ENCODE measurements at places on chromosomes 2 and 18. TPM values are rescaled to one million over a fixed set of nuclear protein-coding genes. Genes with fewer than 3 reads are reported as not detected.

Gene TMEM169
- 0.04 TPM for polyA plus RNA-seq

- DNase-seq: peak; percentile 69
Observed at GRCh38 chr2:196783431-196784094, 15.9 kb downstream of the GTF3C3 start.

DNA sequence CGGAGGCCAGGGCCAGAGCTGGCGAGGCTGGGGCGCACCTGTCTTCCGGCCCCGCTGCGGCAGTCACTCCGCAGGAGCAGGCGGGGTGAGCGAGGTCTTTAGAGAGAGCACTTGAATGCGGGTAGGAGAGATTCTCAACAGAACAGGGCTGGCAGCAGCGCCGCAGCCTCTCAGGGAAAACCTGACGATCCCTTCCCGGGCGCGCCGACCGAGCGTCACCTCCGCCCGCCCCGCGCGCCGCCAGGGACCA lies 526 bp downstream of the PRKRA start:
- DNase-seq: no peak

DNA sequence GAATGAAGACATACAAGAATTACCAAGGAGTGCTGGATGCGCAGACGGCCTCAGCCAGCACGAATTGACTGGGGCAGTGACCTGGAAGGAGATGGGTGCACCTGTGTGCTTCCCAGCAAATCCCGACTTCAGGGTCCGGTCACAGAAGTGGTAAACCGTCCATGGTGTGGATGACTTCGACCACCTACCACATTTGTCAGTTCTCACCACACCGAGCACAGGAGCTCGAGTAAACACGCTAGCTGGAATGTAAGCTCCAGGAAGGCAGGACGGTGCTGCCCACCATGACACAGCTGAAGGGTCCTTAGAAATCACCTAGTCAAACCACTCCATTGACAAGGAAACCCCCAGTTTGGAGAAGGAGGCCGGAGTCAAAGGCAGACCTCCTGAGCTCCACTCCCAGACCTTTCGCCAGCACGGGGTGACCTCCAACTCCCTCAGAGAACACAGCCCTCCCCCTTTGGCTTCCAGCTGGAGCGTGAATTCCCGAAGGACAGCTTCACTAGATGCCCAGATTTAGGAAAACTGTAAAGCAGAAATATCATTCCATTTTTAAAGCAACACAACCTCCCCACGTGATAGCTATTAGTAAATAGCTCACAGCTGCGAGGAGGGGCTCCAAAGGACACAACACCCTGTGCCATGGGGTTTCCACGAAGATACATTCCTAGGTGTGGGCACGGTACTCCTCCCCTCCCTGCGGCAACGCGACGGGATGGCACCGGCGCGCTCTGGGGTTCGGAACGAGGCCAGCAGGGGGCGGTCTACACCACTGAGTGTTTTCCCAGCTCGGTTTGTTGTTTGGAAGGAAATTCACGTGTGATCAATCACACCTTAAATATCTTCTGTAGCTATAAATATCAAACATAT lies 34.1 kb upstream of the GNAL start:
- peak; percentile 58 for DNase-seq

Gene OTOF
- not detected for polyA plus RNA-seq

GRCh38 chr2:215238485-215239098 lies 73.3 kb upstream of the ATIC start:
- DNase-seq: peak; percentile 22

GRCh38 chr18:2256577-2256976 lies 314.7 kb downstream of the METTL4 start:
- DNase-seq: no peak

Measured in foreskin keratinocyte (primary cell).